Caco-2 (cell line): ENCODE measurements at places on chromosomes 13 and 19. TPM values are rescaled to one million over a fixed set of nuclear protein-coding genes. Genes with fewer than 3 reads are reported as not detected.

The VSTM1 gene
- not detected in 2 replicates for total RNA-seq

The CASP14 gene
- total RNA-seq, result not detected in 2 replicates

The FFAR3 gene
- total RNA-seq, result not detected in 2 replicates

The ERICH4 gene
- total RNA-seq, result not detected in 2 replicates

The CERS4 gene
- 56.8 and 66.9 TPM in 2 replicates for total RNA-seq

The HRC gene
- not detected in 2 replicates for total RNA-seq

The REEP6 gene
- total RNA-seq, result 50.2 and 61.5 TPM in 2 replicates

The RYR1 gene
- 5.6 and 5.9 TPM in 2 replicates for total RNA-seq

The ZFR2 gene
- not detected in 2 replicates for total RNA-seq

GRCh38 chr19:45478454-45479238, 10.8 kb downstream of the FOSB start:
- peak; percentile 94 for DNase-seq
- H3K27me3 ChIP-seq, result no peaks in the 10 kb centered on the region
- 0 out of 2 replicates have a peak, but pooled peaks cover 4% of the 10 kb centered on the region for H3K4me1 ChIP-seq
- peak overlapping the region; percentile 99 for H3K27ac ChIP-seq

DNA sequence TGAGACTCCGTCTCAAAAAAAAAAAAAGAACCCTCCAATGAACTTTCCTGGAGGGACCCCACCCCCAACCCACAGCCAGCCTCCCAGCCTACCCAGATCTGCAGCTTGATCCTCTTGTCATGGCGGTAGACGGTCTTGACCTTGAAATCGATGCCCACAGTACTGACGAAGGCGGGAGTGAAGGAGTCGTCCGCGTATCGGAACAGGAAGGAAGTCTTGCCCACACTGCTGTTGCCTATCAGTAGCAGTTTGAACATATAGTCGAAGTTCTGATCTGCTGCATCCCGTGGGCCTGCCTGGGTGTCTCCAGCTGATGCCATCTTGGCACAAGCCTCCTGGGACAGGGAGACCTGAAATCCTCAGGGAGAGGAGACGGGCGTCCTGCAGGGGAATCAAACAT, 2.4 kb downstream of the RAB3D start:
- no peaks in the 10 kb centered on the region for H3K27me3 ChIP-seq
- H3K27ac ChIP-seq, result no peak overlapping the region
- no peak overlapping the region for H3K4me3 ChIP-seq
- peaks cover 7% of the 10 kb centered on the region for H3K36me3 ChIP-seq
- H3K4me1 ChIP-seq, result peaks cover 14% of the 10 kb centered on the region

DNA sequence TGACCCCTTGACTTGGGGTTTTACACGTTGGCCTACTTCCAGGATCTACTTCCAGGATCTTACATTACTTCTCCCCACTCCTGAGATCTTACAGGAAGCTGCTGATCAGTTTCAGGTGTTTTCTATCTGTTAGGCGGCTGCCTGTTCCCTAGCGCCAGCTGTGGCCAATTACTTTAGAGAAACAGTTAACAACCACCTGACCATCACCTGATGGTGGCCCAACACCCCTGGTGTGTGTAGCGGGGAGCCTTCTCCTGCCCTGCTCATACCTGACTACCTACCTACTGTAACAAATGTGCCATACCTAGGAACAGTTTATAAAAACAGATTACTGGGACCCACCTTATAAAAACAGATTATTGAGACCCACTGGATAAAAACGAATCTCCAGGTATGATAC, 2.8 kb upstream of the POP4 start:
- no peak overlapping the region for H3K27ac ChIP-seq
- no peaks in the 10 kb centered on the region for H3K27me3 ChIP-seq
- H3K4me1 ChIP-seq, result no peaks in the 10 kb centered on the region
- no peaks in the 10 kb centered on the region for H3K36me3 ChIP-seq

DNA sequence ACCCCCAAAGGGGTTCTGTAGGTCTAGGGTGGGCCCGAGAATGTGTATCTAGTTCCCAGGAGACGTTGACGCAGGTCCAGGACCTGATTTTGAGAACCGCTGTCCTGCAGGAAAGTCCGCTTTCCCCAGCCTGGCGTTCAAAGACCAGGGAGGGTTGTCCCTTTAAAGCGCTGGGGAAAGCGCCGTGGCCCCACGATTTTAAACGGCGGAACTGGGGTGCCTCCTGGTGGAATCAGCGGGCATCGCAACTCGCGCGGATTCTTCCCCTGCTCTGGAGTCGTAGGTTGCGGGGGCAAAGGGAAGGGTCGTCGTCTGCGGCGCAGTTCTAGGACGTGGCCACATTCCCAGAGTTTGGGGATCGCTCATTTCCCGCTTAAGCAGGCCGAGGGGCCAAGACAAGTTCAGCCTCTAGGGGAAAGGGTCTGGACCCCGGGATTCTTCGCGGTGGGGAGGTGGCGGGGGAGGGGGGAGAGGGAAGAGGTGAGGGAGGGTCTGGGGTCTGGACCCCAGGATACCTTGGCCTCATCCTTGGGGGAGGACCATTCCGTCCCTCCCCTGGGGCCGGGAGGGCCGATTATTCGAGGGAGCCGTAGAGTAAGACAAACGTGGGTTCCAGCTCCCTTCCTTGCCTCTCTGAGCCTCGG, 7.7 kb downstream of the PNMA8B start:
- H3K27me3 ChIP-seq, result peaks cover 1% of the 10 kb centered on the region
- DNase-seq, result peak; percentile 71
- H3K4me1 ChIP-seq, result no peaks in the 10 kb centered on the region
- no peaks in the 10 kb centered on the region for H3K36me3 ChIP-seq
- peak overlapping the region; percentile 22 for H3K4me3 ChIP-seq

GRCh38 chr13:44219577-44220548, 153.8 kb upstream of the SERP2 start:
- H3K27ac ChIP-seq, result peak overlapping the region; percentile 43
- H3K36me3 ChIP-seq, result no peaks in the 10 kb centered on the region
- H3K4me3 ChIP-seq, result no peak overlapping the region
- DNase-seq, result no peak
- H3K27me3 ChIP-seq, result no peaks in the 10 kb centered on the region

GRCh38 chr19:55095260-55096060, 19.8 kb downstream of the EPS8L1 start:
- H3K4me1 ChIP-seq, result no peaks in the 10 kb centered on the region
- H3K27ac ChIP-seq, result no peak overlapping the region
- no peak for DNase-seq
- H3K27me3 ChIP-seq, result no peaks in the 10 kb centered on the region
- no peak overlapping the region for H3K4me3 ChIP-seq
- peaks cover 3% of the 10 kb centered on the region for H3K36me3 ChIP-seq

DNA sequence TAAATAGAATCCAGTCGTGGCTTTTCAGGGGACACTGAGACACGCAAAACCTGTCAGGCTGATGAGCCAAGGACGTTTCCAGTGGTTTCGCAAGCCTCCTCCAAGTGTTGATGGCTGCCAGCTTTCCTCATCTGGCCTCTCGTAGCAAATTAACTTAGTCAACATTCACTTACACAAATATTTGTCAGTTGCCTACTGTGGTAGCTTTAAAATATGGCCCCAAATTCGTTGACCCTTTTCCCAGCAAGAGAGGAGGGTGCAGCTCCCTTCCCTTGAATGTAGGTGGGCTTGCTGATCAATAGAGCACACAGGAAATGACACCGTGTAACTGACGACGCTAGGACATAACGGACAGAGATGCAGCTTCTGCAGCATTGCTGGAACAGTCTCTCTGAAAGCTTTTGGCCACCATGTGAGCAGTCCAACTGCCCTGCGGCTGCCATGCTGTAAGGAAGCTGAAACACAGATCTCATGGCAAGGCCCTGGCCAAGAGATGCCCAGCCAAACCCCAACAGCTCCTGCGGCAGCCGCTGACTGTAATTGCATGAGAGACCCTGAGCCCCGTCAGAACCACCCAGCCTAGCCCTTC, 5.5 kb upstream of the RANBP3 start:
- peaks cover 7% of the 10 kb centered on the region for H3K4me1 ChIP-seq
- H3K4me3 ChIP-seq, result no peak overlapping the region
- H3K27me3 ChIP-seq, result no peaks in the 10 kb centered on the region
- no peak for DNase-seq
- no peak overlapping the region for H3K27ac ChIP-seq

- no peak for DNase-seq
- peaks cover 98% of the 10 kb centered on the region for H3K4me1 ChIP-seq
- no peak overlapping the region for H3K4me3 ChIP-seq
Measured at GRCh38 chr13:75305059-75305458, 176.9 kb downstream of the TBC1D4 start.

GRCh38 chr13:39463611-39464010, 139.4 kb downstream of the LHFPL6 start:
- no peaks in the 10 kb centered on the region for H3K27me3 ChIP-seq
- H3K36me3 ChIP-seq, result no peaks in the 10 kb centered on the region
- no peak for DNase-seq
- no peak overlapping the region for H3K27ac ChIP-seq

GRCh38 chr19:38868551-38868950, 9.5 kb downstream of the RINL start:
- H3K4me1 ChIP-seq, result no peaks in the 10 kb centered on the region
- no peaks in the 10 kb centered on the region for H3K27me3 ChIP-seq
- H3K4me3 ChIP-seq, result no peak overlapping the region
- H3K36me3 ChIP-seq, result no peaks in the 10 kb centered on the region
- no peak for DNase-seq

- no peaks in the 10 kb centered on the region for H3K36me3 ChIP-seq
- H3K4me3 ChIP-seq, result no peak overlapping the region
Measured at GRCh38 chr19:2625434-2625833, 77.1 kb downstream of the GNG7 start.

DNA sequence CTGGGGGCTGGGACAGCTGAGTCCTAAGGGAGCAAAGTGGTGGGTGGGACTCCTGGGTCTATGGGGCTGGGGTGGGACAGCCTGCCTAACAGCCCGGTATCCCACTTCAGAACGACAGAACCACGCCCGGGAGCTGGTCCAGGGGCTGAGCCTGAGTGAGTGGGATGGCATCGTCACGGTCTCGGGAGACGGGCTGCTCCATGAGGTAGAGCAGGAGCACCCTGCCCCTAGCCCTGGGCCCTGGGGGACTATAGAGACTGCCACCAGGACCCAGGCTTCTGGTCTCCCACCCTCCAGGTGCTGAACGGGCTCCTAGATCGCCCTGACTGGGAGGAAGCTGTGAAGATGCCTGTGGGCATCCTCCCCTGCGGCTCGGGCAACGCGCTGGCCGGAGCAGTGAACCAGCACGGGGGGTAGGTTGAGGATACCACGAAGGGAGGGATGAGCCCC, 8.6 kb downstream of the SPHK2 start:
- no peak overlapping the region for H3K4me3 ChIP-seq
- H3K4me1 ChIP-seq, result peaks cover 60% of the 10 kb centered on the region
- H3K36me3 ChIP-seq, result peaks cover 1% of the 10 kb centered on the region; the same call in 1 of the 2 replicates
- no peaks in the 10 kb centered on the region for H3K27me3 ChIP-seq
- no peak for DNase-seq

DNA sequence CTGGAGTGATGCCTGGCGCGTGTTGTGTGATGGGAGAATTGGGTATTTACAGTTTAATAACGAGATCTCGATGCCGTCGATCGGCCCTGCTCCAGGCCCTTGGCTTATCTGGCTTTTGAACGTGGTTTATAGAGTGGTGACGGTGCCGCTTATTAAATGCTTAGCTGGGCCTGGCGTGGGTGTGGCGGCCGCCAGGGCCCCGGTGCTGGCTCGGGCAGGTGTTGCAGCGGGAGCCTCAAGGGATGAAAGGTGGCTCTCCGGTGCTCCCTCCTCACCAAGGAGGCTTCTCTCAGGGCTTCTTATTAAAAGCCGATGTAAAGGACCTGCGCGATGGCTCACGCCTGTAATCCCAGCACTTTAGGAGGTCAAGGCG, 173.8 kb downstream of the KDM4B start:
- H3K4me1 ChIP-seq, result no peaks in the 10 kb centered on the region
- H3K27me3 ChIP-seq, result no peaks in the 10 kb centered on the region
- H3K27ac ChIP-seq, result no peak overlapping the region
- no peak for DNase-seq

- H3K36me3 ChIP-seq, result peaks cover 1% of the 10 kb centered on the region; the same call in 1 of the 2 replicates
- no peak overlapping the region for H3K4me3 ChIP-seq
- peak overlapping the region; percentile 37 for H3K27ac ChIP-seq
Measured at GRCh38 chr13:75294110-75294509, 187.9 kb downstream of the TBC1D4 start.

GRCh38 chr19:4711211-4711610, 12.4 kb downstream of the DPP9 start:
- no peak overlapping the region for H3K27ac ChIP-seq
- peaks cover 12% of the 10 kb centered on the region; the same call in 1 of the 2 replicates for H3K4me1 ChIP-seq
- H3K4me3 ChIP-seq, result no peak overlapping the region
- H3K27me3 ChIP-seq, result no peaks in the 10 kb centered on the region
- DNase-seq, result no peak
- no peaks in the 10 kb centered on the region; the same call in 1 of the 2 replicates for H3K36me3 ChIP-seq

GRCh38 chr13:84431646-84432045, 549.4 kb upstream of the SLITRK1 start:
- no peaks in the 10 kb centered on the region for H3K4me1 ChIP-seq
- H3K27ac ChIP-seq, result no peak overlapping the region
- H3K4me3 ChIP-seq, result no peak overlapping the region
- no peaks in the 10 kb centered on the region for H3K36me3 ChIP-seq
- H3K27me3 ChIP-seq, result no peaks in the 10 kb centered on the region

- H3K27me3 ChIP-seq, result no peaks in the 10 kb centered on the region
- H3K36me3 ChIP-seq, result no peaks in the 10 kb centered on the region; the same call in 1 of the 2 replicates
- peak overlapping the region; percentile 63 for H3K27ac ChIP-seq
- DNase-seq, result no peak
- H3K4me3 ChIP-seq, result no peak overlapping the region
- peaks cover 3% of the 10 kb centered on the region; the same call in 1 of the 2 replicates for H3K4me1 ChIP-seq
Measured at GRCh38 chr19:17321655-17322489, 12.5 kb downstream of the DDA1 start.

GRCh38 chr19:36225219-36225892, 10.4 kb downstream of the ZNF146 start:
- H3K4me3 ChIP-seq, result no peak overlapping the region
- H3K4me1 ChIP-seq, result no peaks in the 10 kb centered on the region
- H3K27ac ChIP-seq, result no peak overlapping the region
- DNase-seq, result no peak
- H3K36me3 ChIP-seq, result peaks cover 5% of the 10 kb centered on the region
- no peaks in the 10 kb centered on the region for H3K27me3 ChIP-seq

- H3K36me3 ChIP-seq, result peaks cover 34% of the 10 kb centered on the region
- peak overlapping the region; percentile 31 for H3K27ac ChIP-seq
- H3K27me3 ChIP-seq, result no peaks in the 10 kb centered on the region
- DNase-seq, result peak; percentile 54
Measured at GRCh38 chr19:44653977-44654774, 10.5 kb downstream of the PVR start.

GRCh38 chr19:8466018-8466417, 21.2 kb downstream of the HNRNPM start:
- no peak for DNase-seq
- no peak overlapping the region for H3K4me3 ChIP-seq
- no peaks in the 10 kb centered on the region for H3K27me3 ChIP-seq
- no peak overlapping the region for H3K27ac ChIP-seq
- H3K36me3 ChIP-seq, result peaks cover 2% of the 10 kb centered on the region; the same call in 1 of the 2 replicates
- peaks cover 13% of the 10 kb centered on the region; the same call in 1 of the 2 replicates for H3K4me1 ChIP-seq
